Activated gamma-delta T cell treated with Interleukin-2 at 50 U/mL for 16 hours (primary cell): ENCODE measurements at places on chromosomes 16 and 17.

DNA sequence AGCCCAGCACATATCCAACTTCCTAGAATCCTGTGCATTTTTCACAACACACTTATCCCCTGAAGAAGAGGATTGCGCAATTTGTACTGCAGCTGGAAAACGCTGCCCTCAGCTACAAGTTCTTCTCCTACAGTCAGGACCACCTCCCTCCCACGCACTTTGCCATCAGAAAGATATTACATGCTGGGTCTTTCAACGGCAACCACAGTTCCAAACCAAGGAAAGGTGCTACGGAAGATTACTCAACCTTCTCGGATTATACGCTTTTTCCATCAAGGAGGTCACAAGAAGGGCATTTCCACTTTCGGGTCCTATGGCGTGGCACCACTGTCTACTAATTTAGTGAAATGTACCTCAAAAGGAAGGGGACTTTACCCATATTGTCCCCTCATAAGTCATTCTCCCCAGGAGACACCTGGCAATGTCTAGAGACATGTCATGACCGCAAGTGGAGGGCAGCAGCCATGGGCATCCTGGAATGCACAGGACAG is 35.2 kb downstream of the USP7 start:
- no peak for DNase-seq

GRCh38 chr16:35208001-35208935 is 1748.9 kb downstream of the TP53TG3F start:
- no peak for DNase-seq

GRCh38 chr16:85785927-85786326 is 13.4 kb downstream of the EMC8 start:
- DNase-seq: no peak

DNA sequence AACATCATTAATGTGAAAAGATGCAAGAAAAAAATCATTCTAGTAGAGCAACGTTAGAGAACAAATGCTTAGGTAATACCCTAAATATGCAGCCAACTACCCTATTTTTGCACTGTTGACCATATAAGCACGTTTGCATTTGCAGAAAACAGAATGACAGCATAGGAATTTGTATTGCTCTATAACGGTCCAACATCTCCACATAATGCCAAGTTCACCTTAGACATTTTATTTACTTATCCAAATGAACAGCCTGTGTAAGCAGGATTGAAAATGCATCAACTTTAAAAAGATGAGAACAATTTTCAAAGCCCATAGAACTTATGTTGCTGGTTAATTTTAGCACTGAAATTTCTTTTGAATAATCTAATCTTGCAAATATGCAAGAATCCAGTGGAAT is 19.1 kb upstream of the RSL1D1 start:
- no peak for DNase-seq

- no peak for DNase-seq
Observed at GRCh38 chr16:60818465-60818864, 1217.8 kb downstream of the CDH8 start.
